ENCODE measurements at places on chromosomes 16 and 17.

- DNase-seq = no peak
These were observed 64.8 kb upstream of the TBC1D3K start for GRCh38 chr17:37859451-37859850.

GRCh38 chr16:4081521-4082021 lies 34.7 kb downstream of the ADCY9 start:
- DNase-seq = no peak

GRCh38 chr17:4156750-4157381 lies 13.9 kb downstream of the CYB5D2 start:
- no peak for DNase-seq

DNA sequence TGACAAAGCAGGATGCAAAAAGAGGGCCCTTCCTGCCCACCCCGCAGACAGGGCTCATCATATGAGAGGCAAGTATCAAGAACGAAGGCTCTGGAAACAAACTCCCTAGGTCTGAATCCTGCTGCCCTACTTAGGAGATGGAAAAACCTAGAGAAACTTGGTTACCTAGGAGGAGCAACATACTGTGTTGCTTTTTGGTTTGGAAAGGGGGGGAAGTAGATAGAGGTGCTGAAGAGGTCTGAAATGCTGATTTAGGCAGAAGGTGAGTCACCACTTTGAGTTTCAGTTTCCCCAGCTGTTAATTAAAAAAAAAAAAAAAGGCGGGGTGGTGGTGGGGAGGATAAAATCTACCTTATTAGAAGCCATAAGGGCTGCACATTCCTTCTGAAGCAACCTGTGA lies 1.5 kb downstream of the N4BP1 start:
- peak; percentile 44 for DNase-seq

- peak; percentile 70 for DNase-seq
These were observed 16.6 kb downstream of the COL1A1 start for GRCh38 chr17:50184611-50185398.

DNA sequence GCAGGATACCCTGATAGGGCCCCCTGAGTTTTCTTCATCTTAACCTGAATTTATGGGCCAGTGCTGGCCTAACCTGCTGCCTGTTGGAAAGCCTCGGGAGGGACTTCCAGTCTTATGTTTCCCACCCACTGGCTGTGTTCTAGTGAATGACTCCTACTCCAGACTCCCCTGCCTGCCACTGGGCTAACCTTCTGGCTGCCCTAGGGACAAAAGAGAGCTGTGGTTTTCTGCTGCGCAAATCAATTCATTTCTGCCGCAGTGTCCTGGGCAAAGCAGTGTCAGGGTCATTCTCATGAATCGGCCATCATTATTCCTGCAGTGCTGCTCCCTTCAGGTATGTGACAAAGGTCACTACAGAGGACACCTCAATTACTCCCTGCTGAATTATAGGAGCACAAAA lies 386.2 kb downstream of the UTP18 start:
- no peak for DNase-seq

GRCh38 chr16:23398987-23399805 lies 53.8 kb downstream of the COG7 start:
- no peak for DNase-seq

GRCh38 chr17:74049167-74049966 lies 154.1 kb upstream of the RPL38 start:
- no peak for DNase-seq

GRCh38 chr16:20879175-20880040 lies 20.8 kb downstream of the DCUN1D3 start:
- peak; percentile 64 for DNase-seq

GRCh38 chr17:38558728-38559050 lies 47.1 kb downstream of the SRCIN1 start:
- no peak for DNase-seq

GRCh38 chr17:67109111-67109510 lies 64.8 kb downstream of the CACNG1 start:
- no peak for DNase-seq

GRCh38 chr17:27579304-27579703 lies 51.7 kb upstream of the LGALS9 start:
- no peak for DNase-seq

- no peak for DNase-seq
These were observed 328.4 kb downstream of the MAF start for GRCh38 chr16:79272141-79272577.

DNA sequence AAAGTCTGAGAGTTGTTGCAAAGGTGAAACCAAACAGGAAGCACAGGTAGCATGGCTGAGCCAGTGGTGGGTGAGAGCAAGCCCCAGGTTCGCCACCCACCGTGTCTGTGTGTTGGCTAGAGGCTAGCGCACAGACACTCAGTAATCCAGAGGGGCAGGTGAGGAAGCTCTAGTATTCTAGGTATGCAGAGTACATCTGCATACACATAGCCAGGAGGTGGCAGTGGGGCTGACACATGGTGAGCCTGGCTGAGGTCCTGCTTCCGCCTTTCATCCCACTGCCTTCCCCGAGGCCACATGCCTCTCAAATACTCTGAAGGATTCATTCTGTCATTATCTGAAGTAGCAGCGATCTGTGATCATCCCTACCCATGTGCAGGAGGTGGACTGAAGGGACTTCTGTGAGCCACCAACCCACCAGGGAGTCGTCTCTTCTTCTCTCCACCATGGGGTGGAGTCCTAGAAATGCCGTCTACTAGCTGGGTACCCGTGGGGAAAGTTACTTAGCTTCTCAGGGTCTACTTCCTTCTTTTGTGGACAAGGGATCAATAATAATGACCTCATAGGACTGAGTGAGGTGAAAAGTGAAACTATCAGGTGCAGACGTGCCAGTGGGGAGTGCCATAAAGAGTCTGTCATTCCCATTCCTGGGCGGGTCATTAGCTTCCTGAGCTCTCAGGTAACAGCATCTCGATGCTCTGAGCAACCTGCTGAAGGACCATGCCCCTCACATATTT lies 36.0 kb upstream of the ICAM2 start:
- DNase-seq = no peak

- DNase-seq = no peak
These were observed 50.2 kb downstream of the GRB7 start for GRCh38 chr17:39787743-39788484.

- no peak for DNase-seq
These were observed 39.4 kb downstream of the OTOA start for GRCh38 chr16:21703156-21703555.

DNA sequence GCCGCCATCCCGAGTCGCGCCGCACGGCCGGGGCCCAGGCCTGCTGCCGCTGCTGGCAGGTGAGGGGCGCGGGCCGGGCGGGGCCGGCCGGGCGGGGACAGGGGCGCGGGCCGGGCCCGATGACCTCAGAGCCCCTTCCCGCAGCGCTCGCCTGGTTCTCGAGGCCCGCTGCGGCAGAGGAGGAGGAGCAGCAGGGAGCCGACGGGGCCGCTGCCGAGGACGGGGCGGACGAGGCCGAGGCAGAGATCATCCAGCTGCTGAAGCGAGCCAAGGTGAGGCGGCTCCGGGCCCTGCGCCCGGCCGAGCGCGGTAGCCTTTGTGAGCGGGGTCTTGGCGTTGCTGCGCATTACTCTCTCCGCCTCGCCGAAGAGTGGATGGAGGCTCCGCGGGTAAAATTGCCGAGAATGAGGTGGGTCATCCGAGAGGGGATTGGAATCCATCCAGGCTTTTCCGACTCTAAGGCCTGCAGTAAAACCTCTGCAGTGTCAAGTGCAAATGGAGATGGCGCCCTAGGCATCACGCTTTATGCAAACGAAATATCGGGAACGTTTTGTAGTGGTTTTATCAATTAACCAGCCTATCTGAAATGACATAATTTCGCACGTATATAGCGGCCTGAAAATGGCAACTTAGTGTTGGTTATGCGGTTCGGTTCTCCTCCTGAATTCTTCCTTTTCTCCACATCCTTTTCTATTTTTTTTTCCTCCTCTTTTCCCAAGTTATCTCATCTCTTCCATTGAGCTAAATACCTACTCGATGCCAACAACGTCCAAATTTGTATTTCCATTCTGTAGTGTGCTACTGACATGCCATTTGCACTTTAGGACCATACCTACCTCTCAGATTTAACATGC lies 577 bp downstream of the TTC19 start:
- DNase-seq = peak; percentile 27

DNA sequence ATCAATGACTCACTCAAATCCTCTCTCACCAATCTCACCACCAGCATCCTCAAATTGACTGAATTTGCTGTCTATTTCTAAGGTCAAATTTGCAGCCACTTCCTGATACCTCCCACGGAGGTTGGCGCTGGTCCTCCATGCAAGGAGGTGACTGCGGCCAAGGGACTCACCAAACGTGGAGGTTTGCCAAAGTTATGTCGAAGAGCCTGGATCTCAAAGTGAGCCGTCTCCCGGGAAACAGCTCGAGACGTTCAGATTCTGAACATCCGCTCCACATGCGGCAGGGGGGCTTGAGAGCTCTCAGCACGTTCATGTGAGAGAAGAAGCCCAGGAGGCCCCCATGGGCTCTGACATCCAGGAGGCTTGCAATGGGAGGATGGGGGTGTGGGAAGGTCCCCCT lies 22.6 kb downstream of the LGALS3BP start:
- DNase-seq = no peak

- DNase-seq = no peak
These were observed 5.5 kb upstream of the ACSF2 start for GRCh38 chr17:50420419-50421112.

- DNase-seq = no peak
These were observed 67.1 kb downstream of the RMI2 start for GRCh38 chr16:11412175-11412904.

GRCh38 chr17:61884864-61885263 lies 21.5 kb upstream of the BRIP1 start:
- DNase-seq = no peak

DNA sequence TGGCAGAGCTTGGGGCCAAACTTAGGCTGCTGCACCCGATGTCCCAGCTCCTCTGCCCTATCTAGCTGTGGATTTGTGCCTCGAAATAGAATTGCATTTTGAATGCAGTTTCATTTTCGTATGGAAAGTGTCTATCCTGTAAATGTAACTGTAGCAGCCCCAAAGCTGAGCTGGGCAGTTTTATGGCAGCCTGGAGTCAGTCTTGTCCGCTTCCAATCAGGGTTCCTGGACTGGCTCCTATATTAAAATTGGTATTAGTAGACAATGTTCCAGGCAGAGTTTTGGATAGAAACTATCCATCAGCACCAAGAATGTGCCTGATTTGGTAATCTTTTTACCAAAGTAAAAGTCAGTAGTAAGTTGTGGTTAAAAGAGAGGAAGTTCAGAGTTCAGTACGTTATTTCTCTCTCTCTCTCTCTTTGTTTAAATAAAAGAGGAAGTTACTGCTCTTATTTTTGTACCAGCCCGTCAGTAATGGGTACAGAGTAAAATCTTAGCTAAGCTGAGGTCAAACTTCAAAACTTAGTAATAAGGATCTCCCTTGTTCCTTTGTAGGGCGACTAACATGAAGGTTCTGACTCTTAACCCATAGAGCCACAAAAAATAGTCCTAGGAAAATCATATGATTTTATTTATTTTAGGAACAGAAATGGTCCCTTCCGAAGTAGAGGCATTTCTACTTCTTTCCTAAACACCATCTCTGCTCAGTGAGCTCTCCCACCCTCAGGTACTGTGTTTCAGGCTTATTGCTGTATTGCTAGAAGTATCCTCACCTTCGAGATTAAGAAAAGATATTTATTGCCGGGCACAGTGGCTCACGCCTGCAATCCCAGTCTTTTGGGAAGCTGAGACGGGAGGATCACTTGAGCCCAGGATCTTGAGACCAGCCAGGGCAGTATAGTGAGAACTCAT lies 28.0 kb downstream of the PRKCB start:
- DNase-seq = no peak

- no peak for DNase-seq
These were observed 62.5 kb downstream of the WDR59 start for GRCh38 chr16:74922150-74923138.

DNA sequence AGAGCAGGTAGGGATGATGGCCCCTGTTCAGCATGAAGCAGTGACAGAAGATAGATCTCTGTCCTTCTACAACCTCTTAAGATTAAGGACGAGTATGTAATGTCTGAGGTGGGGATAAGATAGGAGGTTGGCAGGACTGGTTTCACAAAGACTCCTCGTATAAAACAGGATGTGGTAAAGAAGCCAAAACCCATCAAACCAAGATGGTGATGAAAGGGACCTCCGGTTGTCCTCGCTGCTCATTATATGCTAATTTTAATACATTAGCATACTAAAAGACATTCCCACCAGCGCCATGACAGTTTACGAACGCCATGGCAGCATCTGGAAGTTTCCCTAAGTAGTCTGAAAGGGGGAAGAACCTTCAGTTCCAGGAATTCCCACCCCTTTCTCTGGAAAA lies 27.3 kb downstream of the MIS12 start:
- DNase-seq = no peak

DNA sequence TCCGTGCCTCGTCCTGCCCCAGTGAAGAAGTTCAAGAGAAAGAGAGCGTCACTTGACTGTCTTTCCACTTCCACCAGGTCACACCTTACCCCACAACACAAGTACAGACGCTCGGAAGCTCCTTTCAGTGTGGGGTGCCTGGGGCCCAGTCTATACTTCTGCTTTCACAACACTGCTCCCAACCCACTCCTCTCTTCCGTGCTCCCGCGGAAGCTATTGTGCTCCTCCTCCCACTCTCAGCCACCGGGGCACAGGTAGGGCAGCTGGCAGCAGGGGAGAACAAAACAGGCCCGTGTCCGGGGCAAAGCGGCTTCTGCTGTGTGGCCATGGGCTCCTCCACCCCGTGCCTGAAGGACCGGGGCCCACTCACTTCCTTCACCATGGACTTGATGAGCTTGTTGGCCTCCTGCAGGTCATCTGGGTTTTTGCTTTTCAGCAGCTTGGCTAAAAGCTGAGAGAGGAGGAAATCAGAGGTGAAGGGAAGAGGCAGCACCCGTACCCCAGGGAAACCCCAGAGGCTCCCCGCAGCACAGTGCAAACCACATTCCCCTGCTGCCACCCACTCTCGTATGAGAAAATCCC lies 18.9 kb downstream of the GGA3 start:
- no peak for DNase-seq

DNA sequence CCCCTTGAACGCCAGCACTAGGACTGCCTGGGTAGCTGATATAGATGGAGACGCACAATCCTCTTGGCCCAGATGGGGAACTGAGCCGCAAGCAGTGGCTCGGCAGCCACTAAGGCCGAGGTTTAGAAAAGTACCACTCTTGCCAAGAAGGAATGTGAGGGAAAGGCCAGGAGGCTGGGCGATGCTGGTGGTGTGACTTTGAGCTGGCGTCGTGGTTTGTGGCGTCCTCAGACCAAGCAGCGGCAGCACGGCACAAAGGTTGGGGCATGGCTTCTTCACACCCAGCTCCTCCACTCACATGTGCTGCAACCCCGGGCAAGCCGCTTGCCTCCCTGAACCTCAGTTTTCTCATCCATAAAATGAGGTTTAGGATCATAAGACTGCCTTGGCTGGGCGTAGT lies 15.6 kb downstream of the DCAKD start:
- no peak for DNase-seq

Measured in RWPE1 (cell line).